ENCODE measurements at places on chromosomes 4 and X. TPM values are rescaled to one million over a fixed set of nuclear protein-coding genes. Genes with fewer than 3 reads are reported as not detected.
A peak's percentile ranks its signal among the peaks of the same experiment; 100 is the strongest.

The NPY2R gene
- total RNA-seq: not detected

The SRPK3 gene
- not detected for total RNA-seq

The TMA16 gene
- 10.4 TPM for total RNA-seq

The SMIM43 gene
- not detected for total RNA-seq

The CCDC149 gene
- not detected for total RNA-seq

The SUPT20HL2 gene
- total RNA-seq: not detected

The GAGE12G gene
- not detected for total RNA-seq

The ERAS gene
- not detected for total RNA-seq

- no peak overlapping the region for H3K27ac ChIP-seq
- peaks cover 4% of the 10 kb centered on the region for H3K27me3 ChIP-seq
- H3K4me1 ChIP-seq: no peaks in the 10 kb centered on the region
- H3K36me3 ChIP-seq: no peaks in the 10 kb centered on the region
- H3K4me3 ChIP-seq: no peak overlapping the region
- no peak for DNase-seq
Measured at GRCh38 chr4:105119356-105119755, 27.3 kb upstream of the TET2 start.

DNA sequence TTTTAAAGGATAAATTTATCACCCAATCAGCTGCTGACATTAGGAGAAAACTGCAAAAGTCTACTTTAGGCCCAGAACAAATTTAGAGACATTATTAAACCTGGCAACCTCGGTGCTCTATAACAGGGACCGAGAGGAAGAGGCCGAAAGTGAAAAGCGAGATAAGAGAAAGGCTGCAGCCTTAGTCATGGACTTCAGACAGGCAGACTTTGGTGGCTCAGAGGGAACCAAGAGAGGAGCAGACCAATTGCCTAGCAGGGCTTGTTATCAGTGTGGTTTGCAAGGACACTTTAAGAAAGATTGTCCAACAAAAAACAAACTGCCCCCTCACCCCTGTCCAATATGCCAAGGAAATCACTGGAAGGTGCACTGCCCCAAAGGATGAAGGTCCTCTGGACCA is 12.8 kb upstream of the UGT2B10 start:
- H3K27me3 ChIP-seq: no peaks in the 10 kb centered on the region
- no peak overlapping the region for H3K4me3 ChIP-seq
- H3K27ac ChIP-seq: no peak overlapping the region
- no peaks in the 10 kb centered on the region for H3K4me1 ChIP-seq
- no peaks in the 10 kb centered on the region for H3K36me3 ChIP-seq
- DNase-seq: no peak

DNA sequence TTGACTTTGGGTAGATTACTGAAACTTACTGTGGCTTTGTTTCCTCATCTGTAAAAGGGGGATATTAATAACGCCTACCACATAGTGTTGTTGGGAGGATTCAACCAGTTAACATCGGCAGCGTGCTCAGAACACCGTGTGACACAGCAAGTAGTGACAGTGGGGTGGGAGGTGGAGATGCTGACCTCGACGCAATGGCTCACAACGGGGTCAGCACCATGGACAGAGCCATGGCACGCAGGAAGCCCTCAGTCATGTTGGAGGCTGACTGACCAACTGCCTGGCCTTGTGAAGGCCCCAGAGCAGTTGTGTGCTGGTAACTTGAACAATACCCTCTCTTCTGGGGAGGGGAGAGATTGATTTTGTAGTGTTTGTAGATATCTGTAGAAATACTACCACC is 93.2 kb downstream of the WFS1 start:
- H3K4me1 ChIP-seq: no peaks in the 10 kb centered on the region
- no peaks in the 10 kb centered on the region for H3K36me3 ChIP-seq
- H3K27ac ChIP-seq: no peak overlapping the region
- H3K4me3 ChIP-seq: no peak overlapping the region
- no peaks in the 10 kb centered on the region for H3K27me3 ChIP-seq

- no peaks in the 10 kb centered on the region for H3K36me3 ChIP-seq
- no peak overlapping the region for H3K27ac ChIP-seq
- no peak overlapping the region for H3K4me3 ChIP-seq
- no peak for DNase-seq
Measured at GRCh38 chrX:66676990-66677389, 38.1 kb upstream of the EDA2R start.

GRCh38 chrX:66110112-66110511 is 53.9 kb upstream of the HEPH start:
- peak; percentile 28 for DNase-seq
- no peaks in the 10 kb centered on the region for H3K36me3 ChIP-seq
- peaks cover 2% of the 10 kb centered on the region for H3K27me3 ChIP-seq

- H3K27me3 ChIP-seq: peaks cover 4% of the 10 kb centered on the region
- no peaks in the 10 kb centered on the region for H3K4me1 ChIP-seq
- no peaks in the 10 kb centered on the region for H3K36me3 ChIP-seq
- H3K27ac ChIP-seq: no peak overlapping the region
- no peak overlapping the region for H3K4me3 ChIP-seq
Measured at GRCh38 chrX:74405973-74406489, 15.3 kb upstream of the SLC16A2 start.

DNA sequence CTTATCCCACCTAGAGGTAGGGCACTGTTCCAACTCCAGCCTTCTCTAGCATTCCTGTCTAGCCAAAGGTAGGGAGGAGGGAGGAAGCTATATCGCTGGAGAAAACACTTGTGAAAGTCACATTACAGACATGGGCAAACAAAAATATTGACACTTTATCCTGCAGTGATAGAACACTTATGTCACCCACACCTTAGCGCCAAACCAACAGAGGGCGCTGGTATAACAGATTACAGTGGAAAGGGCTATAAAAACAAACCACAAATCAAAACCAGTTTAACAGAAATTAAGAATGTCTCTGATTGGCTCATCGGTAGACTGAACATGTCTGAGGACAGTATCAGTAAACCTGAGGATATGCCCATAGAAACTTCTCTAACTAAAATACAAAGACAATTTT is 451.3 kb downstream of the TLL1 start:
- no peak overlapping the region for H3K27ac ChIP-seq
- DNase-seq: no peak
- H3K36me3 ChIP-seq: no peaks in the 10 kb centered on the region
- H3K27me3 ChIP-seq: no peaks in the 10 kb centered on the region

DNA sequence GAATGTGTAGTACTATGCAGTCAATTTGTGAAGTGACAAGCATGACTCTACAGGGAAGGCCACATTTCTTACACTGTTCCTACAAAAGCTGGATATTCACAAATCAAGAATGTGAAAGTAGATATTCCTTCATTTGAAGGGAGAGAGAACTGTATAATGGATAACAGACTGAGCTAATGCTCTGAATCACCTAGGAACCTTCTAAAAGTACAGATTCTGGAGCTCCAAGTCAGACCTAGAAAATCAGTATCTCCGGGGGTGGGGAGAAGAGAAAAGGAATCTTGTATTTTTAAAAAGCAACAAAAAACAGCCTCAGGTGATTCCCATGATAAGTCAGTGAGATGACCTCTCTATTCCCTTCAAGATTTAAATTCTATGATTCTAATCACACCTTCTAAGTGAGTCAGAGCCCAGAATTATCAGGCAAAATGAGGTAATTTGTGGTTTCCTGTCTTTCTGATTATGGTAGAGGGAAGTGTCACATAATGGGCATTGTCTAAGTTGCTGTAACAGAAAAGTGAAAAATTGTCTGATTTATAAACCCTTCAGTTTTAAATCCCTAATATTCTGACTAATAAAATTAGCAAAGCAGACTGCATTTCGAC is 80.9 kb downstream of the IL21 start:
- H3K27ac ChIP-seq: no peak overlapping the region
- no peaks in the 10 kb centered on the region for H3K4me1 ChIP-seq
- DNase-seq: peak; percentile 22

DNA sequence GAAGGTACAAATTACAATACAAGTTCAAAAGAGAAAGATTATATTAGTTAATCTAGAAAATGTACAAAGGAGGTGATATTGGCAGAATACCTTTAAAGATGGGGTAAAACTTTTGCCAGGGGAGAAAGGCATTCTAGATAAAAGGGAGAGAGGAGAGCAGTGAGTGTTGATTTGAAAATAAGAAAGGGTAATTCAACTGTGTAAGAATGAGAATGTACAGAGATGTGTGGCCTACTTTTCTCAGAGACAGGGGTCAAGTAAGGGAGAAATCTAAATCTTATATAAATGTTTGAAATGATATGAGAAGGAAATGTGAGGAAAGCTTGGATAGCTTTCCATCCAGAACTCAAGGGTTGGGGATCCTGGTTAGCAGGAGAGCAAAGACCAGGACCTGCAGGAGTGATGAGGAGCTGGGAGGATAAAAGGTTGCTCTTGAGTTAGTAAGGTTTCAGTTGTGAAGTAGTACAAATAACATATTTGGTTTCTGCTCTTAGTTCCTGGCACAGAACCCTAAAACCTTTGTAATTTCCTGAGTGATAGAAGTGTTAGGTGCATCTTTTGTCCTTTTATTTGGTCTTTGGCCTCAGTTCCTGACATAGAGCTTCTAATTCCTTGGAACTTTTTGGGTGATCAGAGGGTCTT is 489.9 kb downstream of the INPP4B start:
- peak overlapping the region; percentile 79 for H3K27ac ChIP-seq
- no peaks in the 10 kb centered on the region for H3K27me3 ChIP-seq
- H3K4me3 ChIP-seq: peak overlapping the region; percentile 68
- H3K36me3 ChIP-seq: peaks cover 1% of the 10 kb centered on the region
- H3K4me1 ChIP-seq: peaks cover 70% of the 10 kb centered on the region

GRCh38 chr4:21790438-21791029 is 158.0 kb downstream of the KCNIP4 start:
- DNase-seq: no peak
- no peaks in the 10 kb centered on the region for H3K27me3 ChIP-seq
- no peaks in the 10 kb centered on the region for H3K36me3 ChIP-seq
- no peak overlapping the region for H3K4me3 ChIP-seq
- H3K4me1 ChIP-seq: no peaks in the 10 kb centered on the region

GRCh38 chr4:174580597-174580996 is 58.3 kb upstream of the HPGD start:
- H3K27me3 ChIP-seq: no peaks in the 10 kb centered on the region
- H3K4me3 ChIP-seq: no peak overlapping the region
- H3K27ac ChIP-seq: no peak overlapping the region
- no peaks in the 10 kb centered on the region for H3K36me3 ChIP-seq
- H3K4me1 ChIP-seq: no peaks in the 10 kb centered on the region

GRCh38 chr4:147488556-147488955 is 7.7 kb downstream of the EDNRA start:
- H3K27ac ChIP-seq: no peak overlapping the region
- no peaks in the 10 kb centered on the region for H3K36me3 ChIP-seq
- H3K4me3 ChIP-seq: no peak overlapping the region
- H3K4me1 ChIP-seq: no peaks in the 10 kb centered on the region
- no peak for DNase-seq
- H3K27me3 ChIP-seq: no peaks in the 10 kb centered on the region

DNA sequence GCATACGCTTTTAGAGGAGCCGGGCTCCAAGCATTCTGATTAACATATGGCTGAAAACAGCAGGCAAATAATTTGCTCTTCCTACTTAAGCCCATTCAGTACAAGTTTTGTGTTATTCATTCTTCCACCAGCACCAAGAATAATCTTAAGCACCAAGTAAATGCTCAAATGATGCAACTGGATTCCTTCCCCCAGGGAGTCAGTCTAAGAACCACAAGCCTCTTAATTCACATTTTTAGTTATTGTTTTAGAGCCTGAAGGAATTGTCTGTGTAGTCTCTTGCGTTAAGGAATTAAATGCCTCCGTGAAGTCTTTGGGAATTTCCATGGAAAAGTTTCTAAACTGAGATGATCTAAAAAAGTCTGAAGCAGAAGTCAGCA is 61.5 kb upstream of the MAGEB2 start:
- H3K27ac ChIP-seq: no peak overlapping the region
- no peak overlapping the region for H3K4me3 ChIP-seq
- DNase-seq: no peak
- H3K27me3 ChIP-seq: no peaks in the 10 kb centered on the region
- no peaks in the 10 kb centered on the region for H3K36me3 ChIP-seq

DNA sequence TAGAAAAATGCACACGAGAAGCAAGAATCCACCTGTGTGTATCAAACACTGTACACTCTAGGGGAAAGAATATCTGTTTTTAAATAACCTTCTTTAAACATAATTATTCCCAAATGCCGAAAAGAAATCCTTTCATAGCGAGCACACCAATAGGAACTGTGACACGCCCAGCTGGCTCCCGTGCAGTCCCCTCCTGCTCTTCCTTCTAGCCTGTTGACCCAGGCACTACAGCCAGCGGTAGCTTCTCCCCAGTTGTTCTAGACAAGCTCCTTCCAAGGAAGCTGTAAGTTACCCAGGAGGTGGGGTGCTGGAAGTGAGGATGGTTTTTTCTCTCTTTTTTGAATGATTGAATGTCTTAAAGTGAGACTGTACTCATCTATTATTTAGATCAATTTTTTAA is 19.5 kb upstream of the NOCT start:
- H3K4me1 ChIP-seq: no peaks in the 10 kb centered on the region
- no peak overlapping the region for H3K4me3 ChIP-seq
- DNase-seq: no peak
- no peaks in the 10 kb centered on the region for H3K27me3 ChIP-seq
- no peak overlapping the region for H3K27ac ChIP-seq

GRCh38 chr4:83679254-83679653 is 143.3 kb downstream of the GPAT3 start:
- H3K4me3 ChIP-seq: no peak overlapping the region
- H3K4me1 ChIP-seq: no peaks in the 10 kb centered on the region
- no peaks in the 10 kb centered on the region for H3K36me3 ChIP-seq
- no peak overlapping the region for H3K27ac ChIP-seq
- DNase-seq: no peak
- H3K27me3 ChIP-seq: peaks cover 7% of the 10 kb centered on the region

GRCh38 chr4:108385076-108385475 is 216.3 kb upstream of the LEF1 start:
- DNase-seq: no peak
- H3K4me3 ChIP-seq: no peak overlapping the region
- peaks cover 6% of the 10 kb centered on the region for H3K27me3 ChIP-seq
- H3K27ac ChIP-seq: no peak overlapping the region

DNA sequence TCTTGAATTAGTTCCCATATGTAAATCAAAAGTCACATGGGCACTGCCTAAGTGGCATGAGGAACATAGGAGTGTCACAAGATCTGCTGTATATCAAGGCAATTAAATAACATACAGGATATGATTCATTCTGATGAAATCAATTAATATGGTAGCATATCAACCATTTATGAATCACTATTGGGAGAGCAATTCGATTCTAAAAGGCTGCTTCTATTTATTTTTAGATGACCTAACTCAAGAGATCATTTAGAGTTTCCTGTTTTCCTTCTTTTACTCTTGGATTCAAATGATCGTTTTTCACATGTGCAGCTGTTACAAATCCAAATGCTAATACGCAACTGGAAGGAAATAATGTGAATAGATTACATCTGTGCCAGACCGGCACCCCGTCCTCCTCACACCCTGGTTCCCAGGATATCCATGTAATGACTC is 81.9 kb downstream of the HCCS start:
- H3K27me3 ChIP-seq: no peaks in the 10 kb centered on the region
- H3K4me1 ChIP-seq: no peaks in the 10 kb centered on the region
- no peak overlapping the region for H3K27ac ChIP-seq
- no peaks in the 10 kb centered on the region for H3K36me3 ChIP-seq
- no peak for DNase-seq

GRCh38 chr4:110667670-110668069 is 44.8 kb upstream of the PITX2 start:
- H3K27ac ChIP-seq: no peak overlapping the region
- H3K36me3 ChIP-seq: no peaks in the 10 kb centered on the region
- H3K4me3 ChIP-seq: no peak overlapping the region
- no peak for DNase-seq
- H3K27me3 ChIP-seq: no peaks in the 10 kb centered on the region
